ENCODE measurements at places on chromosomes 4 and X. TPM values are rescaled to one million over a fixed set of nuclear protein-coding genes. Genes with fewer than 3 reads are reported as not detected.
A peak's percentile ranks its signal among the peaks of the same experiment; 100 is the strongest.

Gene UGT2B10
- not detected for total RNA-seq

Gene OPRPN
- total RNA-seq: not detected

- DNase-seq: peak; percentile 5
- H3K4me1 ChIP-seq: no peaks in the 10 kb centered on the region
- no peaks in the 10 kb centered on the region for H3K27me3 ChIP-seq
Measured at GRCh38 chrX:55908661-55909212, 191.2 kb downstream of the RRAGB start.

DNA sequence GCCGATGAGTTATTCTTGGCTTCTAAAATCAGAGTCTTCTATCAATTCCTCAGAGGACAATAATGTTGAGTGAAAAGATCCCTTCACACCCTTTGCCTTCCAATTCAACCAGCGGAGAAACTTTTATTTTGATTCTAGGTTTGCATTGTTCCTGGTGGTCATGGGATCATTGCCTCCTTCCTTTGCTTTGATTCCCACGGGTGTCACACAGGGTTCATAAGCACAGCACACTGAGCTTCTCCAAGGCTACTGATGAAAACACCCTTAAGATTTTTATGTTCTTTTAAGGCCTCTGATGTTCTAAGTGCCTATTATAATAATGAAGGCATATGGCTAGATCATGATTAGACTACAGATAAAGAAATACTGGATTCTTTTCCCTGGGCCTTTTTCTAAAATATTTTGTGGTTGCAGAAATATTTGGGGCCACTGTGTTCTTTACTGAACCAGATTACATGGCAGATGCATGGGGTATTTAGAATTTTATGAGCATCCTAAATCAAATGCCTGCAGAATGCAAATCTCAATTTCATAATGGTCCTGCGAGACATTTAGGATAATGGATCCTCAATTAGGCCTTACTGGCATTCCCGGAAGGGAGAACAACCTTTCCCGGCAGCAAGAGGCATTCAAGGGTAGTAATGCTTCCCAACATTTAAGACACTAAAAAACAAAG, 43.9 kb upstream of the FGFBP2 start:
- H3K27ac ChIP-seq: no peak overlapping the region
- H3K36me3 ChIP-seq: peaks cover 19% of the 10 kb centered on the region
- H3K4me1 ChIP-seq: no peaks in the 10 kb centered on the region
- no peak overlapping the region for H3K4me3 ChIP-seq

Gene EMCN
- total RNA-seq: 29.6 TPM

DNA sequence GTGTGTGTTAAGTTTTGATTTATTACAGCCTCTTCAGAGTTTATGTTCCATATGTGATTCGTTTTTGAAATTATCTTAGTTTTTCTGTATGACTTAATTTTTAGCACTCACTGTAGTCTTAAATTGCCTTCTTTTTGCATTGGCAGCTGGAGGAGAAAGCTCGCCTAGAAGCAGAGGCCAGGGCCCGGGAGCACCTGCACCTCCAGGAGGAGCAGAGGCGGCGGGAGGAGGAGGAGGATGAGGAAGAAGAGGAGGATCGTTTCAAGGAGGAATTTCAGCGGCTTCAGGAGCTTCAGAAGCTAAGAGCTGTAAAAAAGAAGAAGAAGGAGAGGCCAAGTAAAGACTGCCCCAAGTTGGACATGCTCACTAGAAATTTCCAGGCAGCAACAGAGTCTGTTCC, 56.6 kb downstream of the TNIP2 start:
- no peaks in the 10 kb centered on the region for H3K4me1 ChIP-seq
- H3K4me3 ChIP-seq: no peak overlapping the region
- DNase-seq: no peak
- H3K27me3 ChIP-seq: no peaks in the 10 kb centered on the region
- peaks cover 80% of the 10 kb centered on the region for H3K36me3 ChIP-seq
- no peak overlapping the region for H3K27ac ChIP-seq

DNA sequence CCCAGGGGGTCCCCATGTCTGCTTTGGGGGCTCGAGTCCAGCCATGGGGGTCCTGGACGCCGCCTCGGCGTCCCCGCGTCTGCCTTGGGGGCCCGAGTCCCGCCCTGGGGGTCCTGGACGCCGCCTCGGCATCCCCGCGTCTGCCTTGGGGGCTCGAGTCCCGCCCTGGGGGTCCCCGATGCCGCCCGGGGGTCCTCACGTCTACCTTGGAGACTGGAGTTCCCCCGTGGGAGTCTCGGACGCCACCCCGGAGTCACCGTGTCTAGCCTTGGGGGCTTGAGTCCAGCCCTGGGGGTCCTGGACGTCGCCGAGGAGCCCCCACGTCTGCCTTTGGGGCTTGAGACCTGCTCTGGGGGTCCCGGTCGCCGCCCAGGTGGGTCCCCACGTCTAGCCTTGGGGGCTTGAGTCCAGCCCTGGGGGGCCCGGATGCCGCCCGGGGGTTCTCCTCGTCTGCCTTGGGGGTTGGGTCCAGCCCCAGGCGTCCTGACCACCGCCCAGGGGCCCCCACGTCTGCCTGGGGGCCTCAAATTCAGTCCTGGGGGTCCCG, 1.1 kb upstream of the GTPBP6 start:
- no peaks in the 10 kb centered on the region for H3K36me3 ChIP-seq
- H3K4me3 ChIP-seq: peak overlapping the region; percentile 100
- DNase-seq: no peak
- no peaks in the 10 kb centered on the region for H3K27me3 ChIP-seq

- H3K27me3 ChIP-seq: no peaks in the 10 kb centered on the region
- H3K4me3 ChIP-seq: no peak overlapping the region
- no peaks in the 10 kb centered on the region for H3K4me1 ChIP-seq
- no peak overlapping the region for H3K27ac ChIP-seq
- H3K36me3 ChIP-seq: no peaks in the 10 kb centered on the region
Measured at GRCh38 chr4:144499777-144500176, 146.2 kb upstream of the HHIP start.

- H3K27ac ChIP-seq: no peak within 1 kb of the TSS
Measured at GRCh38 chrX:50470103-50471031, at the start of gene DGKK. DGKK (minus strand) TSS chrX:50470825; CDS start chrX:50470678, 147 bp downstream.

- H3K4me1 ChIP-seq: no peaks in the 10 kb centered on the region
- no peaks in the 10 kb centered on the region for H3K27me3 ChIP-seq
- DNase-seq: no peak
- no peak overlapping the region for H3K4me3 ChIP-seq
- no peak overlapping the region for H3K27ac ChIP-seq
Measured at GRCh38 chr4:82868572-82868971, 22.4 kb downstream of the SEC31A start.

- no peak for DNase-seq
- peaks cover 38% of the 10 kb centered on the region for H3K4me1 ChIP-seq
- H3K27me3 ChIP-seq: no peaks in the 10 kb centered on the region
- H3K4me3 ChIP-seq: no peak overlapping the region
- no peaks in the 10 kb centered on the region for H3K36me3 ChIP-seq
Measured at GRCh38 chr4:7041246-7041645, 1.9 kb upstream of the TADA2B start.

DNA sequence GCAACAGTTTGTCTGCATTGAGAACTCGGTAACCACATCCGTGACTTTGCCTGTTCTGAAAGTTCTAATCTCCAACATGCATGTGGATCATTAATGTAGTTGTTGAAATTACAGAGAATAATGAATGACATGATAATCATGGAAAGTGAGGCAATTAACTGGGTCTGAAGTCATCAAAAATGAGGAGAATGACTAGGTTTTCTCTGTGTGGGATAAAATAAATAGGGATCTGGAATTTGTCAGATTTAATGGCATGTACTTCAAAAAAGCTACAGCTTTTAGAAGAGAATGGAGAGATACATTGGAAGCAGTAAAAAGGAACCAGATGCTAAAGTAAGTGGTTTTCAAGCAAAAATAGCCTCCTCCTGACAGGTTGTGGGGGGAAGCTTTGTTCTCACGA, 59.3 kb downstream of the AFM start:
- H3K4me3 ChIP-seq: no peak overlapping the region
- no peaks in the 10 kb centered on the region for H3K4me1 ChIP-seq
- no peak for DNase-seq
- no peaks in the 10 kb centered on the region for H3K36me3 ChIP-seq
- no peaks in the 10 kb centered on the region for H3K27me3 ChIP-seq

Gene MGAT4D
- total RNA-seq: not detected

Gene TECRL
- total RNA-seq: 850 TPM

DNA sequence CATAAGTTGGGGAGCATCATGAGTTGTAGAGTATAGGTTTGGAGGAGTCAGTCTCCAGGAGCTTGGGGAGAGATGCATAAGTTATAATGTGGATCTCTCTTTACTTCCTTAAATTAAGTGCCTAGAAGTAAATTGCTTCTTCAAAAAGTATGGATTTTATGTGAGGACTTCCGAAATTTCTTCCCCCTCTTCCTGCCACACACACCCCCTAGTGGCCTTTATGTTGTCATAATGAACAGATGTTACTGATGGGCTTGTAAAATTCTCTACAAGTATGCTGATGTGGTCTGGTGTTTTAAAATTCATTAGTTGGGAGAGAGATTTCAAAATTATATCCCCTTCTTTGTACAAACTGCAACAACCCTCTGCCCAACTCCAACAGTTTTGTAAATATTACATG, 2.3 kb upstream of the METTL14 start:
- peaks cover 5% of the 10 kb centered on the region for H3K36me3 ChIP-seq
- H3K27ac ChIP-seq: no peak overlapping the region
- H3K4me1 ChIP-seq: peaks cover 18% of the 10 kb centered on the region
- DNase-seq: no peak
- no peaks in the 10 kb centered on the region for H3K27me3 ChIP-seq

Gene NPY5R
- 0.21 TPM for total RNA-seq

GRCh38 chrX:115362334-115363095, 73.0 kb downstream of the LUZP4 start:
- H3K36me3 ChIP-seq: no peaks in the 10 kb centered on the region
- no peak overlapping the region for H3K27ac ChIP-seq
- H3K27me3 ChIP-seq: no peaks in the 10 kb centered on the region

GRCh38 chrX:37347420-37347819, 1.7 kb upstream of the PRRG1 start:
- peaks cover 50% of the 10 kb centered on the region for H3K27me3 ChIP-seq
- H3K4me3 ChIP-seq: no peak overlapping the region

GRCh38 chrX:39907964-39908661, 189.6 kb downstream of the BCOR start:
- H3K4me3 ChIP-seq: no peak overlapping the region
- H3K36me3 ChIP-seq: no peaks in the 10 kb centered on the region
- no peaks in the 10 kb centered on the region for H3K4me1 ChIP-seq
- peak overlapping the region; percentile 28 for H3K27ac ChIP-seq
- peak; percentile 54 for DNase-seq

Gene GNRHR
- not detected for total RNA-seq

DNA sequence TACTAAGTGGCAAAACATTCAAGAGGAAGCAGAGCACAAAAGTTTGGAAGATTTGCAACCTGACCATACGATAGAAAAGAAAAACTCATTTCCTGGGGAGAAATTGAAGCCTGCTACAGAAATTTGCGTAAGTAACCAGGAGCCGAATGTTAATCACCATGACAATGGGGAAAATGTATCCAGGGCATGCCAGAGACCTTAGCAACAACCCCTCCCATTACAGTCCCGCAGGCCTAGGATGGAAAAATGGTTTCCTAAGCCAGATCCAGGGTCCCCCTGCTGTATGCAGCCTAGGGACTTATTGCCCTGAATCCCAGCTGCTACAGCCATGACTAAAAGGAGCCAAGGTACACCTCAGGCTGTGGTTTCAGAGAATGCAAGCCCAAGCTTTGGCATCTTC, 472.2 kb upstream of the KLHL4 start:
- no peak overlapping the region for H3K27ac ChIP-seq
- no peak overlapping the region for H3K4me3 ChIP-seq
- no peaks in the 10 kb centered on the region for H3K27me3 ChIP-seq
- H3K4me1 ChIP-seq: no peaks in the 10 kb centered on the region
- H3K36me3 ChIP-seq: no peaks in the 10 kb centered on the region

Gene YY2
- total RNA-seq: 0.49 TPM

Gene TMEM47
- 37.8 TPM for total RNA-seq

Gene WFS1
- 106 TPM for total RNA-seq

GRCh38 chr4:138181287-138181686, 60.9 kb downstream of the SLC7A11 start:
- no peaks in the 10 kb centered on the region for H3K27me3 ChIP-seq
- H3K27ac ChIP-seq: no peak overlapping the region
- no peaks in the 10 kb centered on the region for H3K36me3 ChIP-seq
- peaks cover 12% of the 10 kb centered on the region for H3K4me1 ChIP-seq
- DNase-seq: no peak
- H3K4me3 ChIP-seq: no peak overlapping the region

DNA sequence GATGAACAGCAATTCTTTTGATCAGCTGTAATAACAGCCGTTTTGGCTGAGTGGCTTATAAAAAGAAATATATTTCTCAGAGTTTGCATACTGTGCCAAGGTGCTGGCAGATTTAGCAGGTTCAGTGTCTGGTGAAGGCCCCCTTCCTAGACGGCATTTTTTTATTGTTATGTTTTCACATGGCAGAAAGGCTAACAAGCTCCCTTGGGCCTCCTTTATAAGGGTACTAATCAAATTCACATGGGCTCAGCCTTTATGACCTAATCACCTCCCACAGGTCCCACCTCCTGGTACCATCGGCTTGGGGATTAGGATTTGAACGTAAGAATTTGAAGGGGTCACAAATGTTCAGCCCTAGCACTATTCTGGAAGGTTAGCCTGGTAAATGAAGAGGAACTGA, 431.9 kb downstream of the SPOCK3 start:
- no peaks in the 10 kb centered on the region for H3K36me3 ChIP-seq
- no peak overlapping the region for H3K4me3 ChIP-seq

Gene CENPI
- total RNA-seq: 0.25 TPM

- no peaks in the 10 kb centered on the region for H3K4me1 ChIP-seq
- DNase-seq: no peak
- no peaks in the 10 kb centered on the region for H3K36me3 ChIP-seq
- no peak overlapping the region for H3K27ac ChIP-seq
- no peak overlapping the region for H3K4me3 ChIP-seq
- no peaks in the 10 kb centered on the region for H3K27me3 ChIP-seq
Measured at GRCh38 chr4:22991576-22991975, 298.8 kb downstream of the GBA3 start.

DNA sequence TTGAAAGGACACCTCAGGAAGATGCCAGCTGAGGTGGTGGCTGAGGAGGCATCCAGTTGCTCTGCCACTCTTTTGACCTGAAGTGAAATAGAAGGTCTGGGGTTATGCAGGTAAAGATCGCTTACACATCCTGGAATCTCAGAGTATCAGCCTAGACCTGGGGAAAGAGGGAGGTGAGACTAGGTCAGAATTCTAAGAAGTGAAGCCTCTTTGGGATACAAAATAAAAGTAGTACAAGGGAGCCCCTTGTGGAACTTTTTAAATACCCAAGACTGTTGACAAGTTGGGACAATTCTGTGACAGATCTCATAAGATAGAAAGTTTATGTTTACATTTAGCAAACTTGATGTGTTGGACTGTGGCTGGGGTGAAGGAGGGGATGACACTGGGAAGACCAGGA, 263.1 kb downstream of the SPRY1 start:
- no peaks in the 10 kb centered on the region for H3K27me3 ChIP-seq
- DNase-seq: no peak

DNA sequence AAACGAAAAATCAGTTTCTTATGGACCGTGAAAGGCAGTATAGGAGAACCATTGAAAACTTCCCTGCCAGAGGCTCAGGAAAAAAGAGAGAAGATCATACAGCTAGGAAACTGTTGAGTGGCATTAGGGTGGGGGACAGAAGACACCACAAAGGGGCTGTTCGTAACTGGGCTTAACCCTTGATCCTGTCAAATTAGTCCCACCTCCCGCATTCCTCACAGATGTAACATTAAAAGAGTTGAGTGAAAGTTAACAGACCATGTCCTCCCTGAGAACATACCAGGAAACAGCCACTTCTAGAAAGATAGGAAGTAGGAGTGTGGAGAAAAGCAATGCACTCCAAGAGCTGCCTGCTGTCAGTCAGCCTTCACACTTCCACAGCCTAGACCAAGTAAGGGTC, 8.7 kb downstream of the SHROOM4 start:
- no peaks in the 10 kb centered on the region for H3K36me3 ChIP-seq
- H3K27ac ChIP-seq: no peak overlapping the region
- no peak overlapping the region for H3K4me3 ChIP-seq
- no peaks in the 10 kb centered on the region for H3K27me3 ChIP-seq

All from heart right ventricle (tissue), 16 donors.